ENCODE measurements at places on chromosomes 11 and 22.

DNA sequence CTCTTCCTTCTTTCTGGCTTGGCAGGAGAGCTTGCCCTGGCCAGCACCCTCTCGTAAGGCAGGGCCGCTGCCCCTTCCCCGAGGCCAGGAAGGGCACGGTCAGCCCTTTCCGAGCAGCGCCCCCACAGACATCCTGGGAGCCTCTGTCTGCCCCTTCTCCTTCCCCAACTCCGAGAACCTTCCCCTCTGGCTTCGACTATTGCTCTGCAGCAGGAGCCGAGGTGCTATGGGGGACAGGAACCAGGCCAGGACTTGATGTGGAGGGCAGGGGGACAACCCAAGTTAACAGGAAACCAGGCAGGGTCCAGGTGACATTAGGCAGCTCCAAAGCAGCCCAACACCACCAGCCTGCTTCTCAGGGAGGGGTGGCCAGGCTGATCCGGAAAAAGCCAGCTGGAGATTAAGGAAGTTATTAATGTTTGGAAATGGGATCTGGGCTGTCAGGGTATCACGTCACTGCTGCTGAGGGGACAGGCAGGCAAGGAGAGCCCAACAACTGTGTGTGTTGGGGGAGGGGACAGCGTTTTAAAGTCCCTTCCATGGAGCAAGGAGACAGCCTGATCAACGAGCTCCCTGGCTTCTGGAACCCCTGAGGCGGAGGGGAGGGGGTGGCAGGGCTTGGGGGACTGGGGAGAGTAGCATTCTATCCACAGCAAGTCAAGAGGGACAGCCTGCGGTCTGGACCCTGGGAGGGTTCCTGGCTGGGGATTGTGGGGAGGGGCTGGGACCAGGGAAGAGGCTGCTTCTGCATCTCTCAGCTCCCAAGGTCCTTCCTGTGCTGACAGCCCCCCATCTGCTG, 27.3 kb downstream of the SYT7 start:
- no peaks in the 10 kb centered on the region for H3K36me3 ChIP-seq
- peaks cover 30% of the 10 kb centered on the region for H3K4me1 ChIP-seq
- peaks cover 21% of the 10 kb centered on the region for H3K27me3 ChIP-seq
- H3K4me3 ChIP-seq: no peak overlapping the region
- DNase-seq: no peak

DNA sequence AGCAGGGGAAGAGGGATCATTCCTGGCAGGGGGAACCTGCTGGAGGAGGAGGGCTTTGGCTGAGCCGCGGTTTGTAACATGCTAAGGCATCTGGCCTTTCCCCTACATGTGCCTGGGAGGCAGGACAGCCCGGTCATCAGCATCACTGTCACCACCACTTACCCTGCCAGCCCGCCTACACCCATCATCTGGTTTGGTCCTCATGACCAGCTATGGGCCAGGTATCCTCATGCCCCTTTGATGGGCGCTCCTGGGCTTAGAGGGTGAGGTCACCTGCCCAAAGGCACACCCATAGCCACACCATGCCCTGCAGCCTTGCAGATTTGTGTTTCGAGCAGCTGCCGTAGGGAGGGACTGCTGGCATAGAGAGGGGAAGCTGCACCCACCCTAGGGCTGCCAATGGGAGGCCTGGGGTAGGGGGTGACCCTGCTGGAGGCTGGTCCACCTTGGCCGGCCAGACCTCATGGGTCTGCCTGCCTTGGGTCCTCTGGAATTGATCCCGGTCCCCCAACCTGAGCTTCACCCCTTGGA, 2.6 kb downstream of the MRGPRF start:
- H3K4me3 ChIP-seq: peak overlapping the region; percentile 34
- no peak for DNase-seq
- H3K27me3 ChIP-seq: peaks cover 4% of the 10 kb centered on the region

DNA sequence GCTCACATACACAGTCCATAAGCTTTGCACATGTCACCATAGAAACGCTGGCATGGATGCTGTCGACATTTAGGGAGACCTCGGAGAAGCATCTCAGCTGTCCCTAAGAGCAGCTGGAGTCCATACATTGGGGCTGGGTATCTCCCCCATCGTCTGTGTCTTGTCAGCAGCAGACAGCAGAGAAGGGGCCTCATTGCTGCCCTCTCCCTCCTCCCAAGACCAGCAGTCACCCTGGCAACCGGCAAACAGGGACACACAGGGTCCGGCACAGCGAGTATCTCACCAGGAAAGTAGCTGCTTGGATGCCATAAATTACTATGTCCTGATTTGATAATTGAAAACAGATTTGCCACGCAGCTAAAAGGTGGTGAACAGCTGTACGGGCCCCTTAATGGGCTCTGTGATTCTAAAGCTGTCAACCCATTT, 84.4 kb downstream of the CD44 start:
- no peaks in the 10 kb centered on the region for H3K4me1 ChIP-seq
- no peaks in the 10 kb centered on the region for H3K27me3 ChIP-seq
- no peaks in the 10 kb centered on the region for H3K36me3 ChIP-seq
- no peak for DNase-seq
- H3K27ac ChIP-seq: no peak overlapping the region

DNA sequence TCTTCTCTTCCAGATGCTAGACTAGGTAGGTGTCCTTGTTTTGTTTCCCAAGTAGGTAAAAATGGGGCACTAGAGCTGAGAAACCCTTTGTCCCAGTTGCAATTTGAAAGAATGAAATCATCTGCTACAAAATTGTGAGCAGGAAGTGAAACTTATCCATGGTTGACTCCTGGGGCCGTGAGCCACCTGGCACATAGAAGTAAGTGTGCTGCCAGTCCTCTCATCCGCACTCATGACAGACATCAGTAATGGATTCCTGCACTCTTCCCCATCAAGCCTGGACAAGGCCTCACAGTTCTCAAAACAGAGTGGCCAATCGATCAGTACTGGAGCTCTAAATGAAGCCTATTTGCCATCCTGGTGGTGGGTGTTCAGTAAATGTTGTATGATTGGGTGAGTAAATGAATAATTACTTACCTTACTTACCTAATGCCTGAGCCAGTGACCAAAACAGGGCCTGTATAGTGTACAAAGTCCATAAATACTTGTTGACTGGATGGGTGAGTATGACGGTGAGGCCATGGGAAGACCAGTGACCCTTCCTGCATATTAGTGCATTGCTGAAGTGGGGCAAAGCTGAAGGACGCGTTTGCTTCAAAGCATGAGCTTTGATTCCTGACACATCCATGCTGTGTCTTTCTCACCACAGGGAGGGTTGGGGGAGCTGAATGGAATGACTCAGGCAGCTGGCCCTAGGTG, 68.9 kb upstream of the HEPHL1 start:
- no peak overlapping the region for H3K4me3 ChIP-seq
- no peaks in the 10 kb centered on the region for H3K4me1 ChIP-seq
- no peaks in the 10 kb centered on the region for H3K27me3 ChIP-seq
- peak; percentile 23 for DNase-seq

GRCh38 chr11:1532014-1532586, 40.0 kb downstream of the DUSP8 start:
- peaks cover 2% of the 10 kb centered on the region for H3K4me1 ChIP-seq
- no peaks in the 10 kb centered on the region for H3K36me3 ChIP-seq
- no peak for DNase-seq
- H3K27ac ChIP-seq: no peak overlapping the region
- H3K27me3 ChIP-seq: no peaks in the 10 kb centered on the region

DNA sequence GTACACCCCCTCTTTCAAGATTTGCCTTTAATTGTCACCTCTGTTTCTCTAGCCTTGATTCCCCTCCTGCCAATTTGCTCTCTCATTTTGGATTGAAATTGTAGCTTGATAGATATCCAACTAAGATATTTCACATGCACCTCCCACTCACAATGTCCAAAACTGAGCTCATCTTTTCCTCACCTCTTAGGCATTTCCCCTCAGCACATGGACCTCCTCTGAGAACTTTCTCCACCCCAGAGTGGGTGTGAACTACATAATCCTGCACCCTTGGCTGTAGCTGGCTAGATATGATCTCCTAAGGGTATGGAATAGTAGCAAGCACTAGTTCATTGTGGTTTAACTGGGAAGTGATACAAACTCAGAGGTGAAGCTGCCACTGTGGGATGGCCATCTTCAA, 91.5 kb upstream of the SESN3 start:
- no peak overlapping the region for H3K4me3 ChIP-seq
- no peak for DNase-seq
- H3K27ac ChIP-seq: no peak overlapping the region
- H3K27me3 ChIP-seq: no peaks in the 10 kb centered on the region

DNA sequence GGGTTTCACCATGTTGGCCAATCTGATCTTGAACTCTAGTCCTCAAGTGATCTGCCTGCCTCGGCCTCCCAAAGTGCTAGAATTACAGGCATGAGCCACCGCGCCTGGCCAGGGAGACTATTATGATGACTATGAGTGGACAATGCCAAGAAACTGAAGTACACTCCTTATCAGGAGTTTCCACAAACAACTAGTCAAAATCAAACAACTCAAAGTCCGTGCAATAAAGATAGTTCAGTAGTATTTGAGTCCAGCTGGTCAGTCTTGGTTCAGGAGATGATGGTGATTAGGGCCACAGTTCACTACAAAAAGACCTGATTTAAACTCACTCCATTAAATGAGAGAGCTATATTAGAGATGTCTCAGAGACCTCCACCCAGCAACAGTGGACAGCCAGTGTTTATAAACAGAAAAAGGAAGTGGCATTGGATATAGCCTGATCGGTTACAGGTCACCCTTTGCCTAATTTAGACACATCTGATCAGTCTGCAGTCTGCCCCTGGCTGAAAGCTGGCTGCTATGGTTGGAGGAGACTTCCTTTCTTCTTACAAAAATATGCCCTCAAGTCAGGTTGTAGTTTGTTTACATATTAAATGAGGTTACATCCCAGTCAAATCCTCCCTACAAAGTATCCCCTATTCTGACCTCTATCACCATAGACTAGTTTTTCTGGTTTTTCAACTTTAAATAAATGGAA, 17.0 kb downstream of the CD3E start:
- H3K27me3 ChIP-seq: no peaks in the 10 kb centered on the region
- no peaks in the 10 kb centered on the region for H3K36me3 ChIP-seq
- no peaks in the 10 kb centered on the region for H3K4me1 ChIP-seq
- no peak for DNase-seq
- no peak overlapping the region for H3K27ac ChIP-seq
- no peak overlapping the region for H3K4me3 ChIP-seq

GRCh38 chr22:26109686-26110315, 59.5 kb upstream of the SEZ6L start:
- no peaks in the 10 kb centered on the region for H3K36me3 ChIP-seq
- DNase-seq: no peak
- H3K4me1 ChIP-seq: no peaks in the 10 kb centered on the region
- no peak overlapping the region for H3K27ac ChIP-seq

- DNase-seq: no peak
- H3K4me3 ChIP-seq: no peak overlapping the region
- H3K36me3 ChIP-seq: no peaks in the 10 kb centered on the region
Observed at GRCh38 chr11:92141725-92142124, 82.9 kb upstream of the FAT3 start.

DNA sequence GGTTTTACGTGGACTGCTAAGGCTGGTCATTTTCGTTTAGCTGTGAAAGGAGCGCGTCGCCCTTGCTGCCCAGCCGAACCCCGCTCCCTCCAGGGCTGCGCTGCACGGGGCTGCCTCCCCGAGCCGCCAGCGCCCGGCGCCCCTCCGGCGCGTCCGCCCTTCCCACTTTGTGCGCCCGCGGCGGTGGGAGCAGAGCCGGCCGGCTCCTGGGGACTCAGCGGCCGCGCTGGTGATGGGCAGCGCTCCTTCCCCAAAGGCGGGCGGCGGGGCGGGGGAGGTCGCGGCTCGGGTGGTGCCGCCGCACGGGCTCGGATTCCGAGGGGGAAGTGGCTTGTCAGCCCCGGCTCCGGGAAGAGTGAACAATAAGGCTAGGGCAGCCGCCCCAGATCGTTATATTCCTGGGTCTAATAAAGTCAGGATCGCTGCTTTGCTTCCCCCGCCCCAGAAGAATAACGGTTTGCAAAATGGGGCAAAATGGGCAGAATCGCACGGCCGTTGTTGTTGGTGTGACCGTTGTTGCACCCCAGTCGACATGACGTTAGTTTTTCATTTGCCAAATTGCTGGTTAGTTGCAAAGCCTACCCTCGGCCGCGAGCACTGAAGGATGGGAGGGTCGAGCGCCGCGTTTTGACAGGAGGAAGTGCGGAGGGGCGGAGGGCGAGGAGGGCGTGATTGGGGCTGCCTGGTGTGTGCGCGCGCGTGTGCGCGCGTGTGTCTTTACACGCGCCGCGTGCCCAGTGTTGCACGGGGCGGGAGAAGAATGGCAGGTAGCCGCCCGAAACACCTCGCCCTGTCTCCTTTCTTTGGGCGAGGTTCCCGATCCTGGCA, 745 bp downstream of the NCAM1 start:
- no peak for DNase-seq
- no peaks in the 10 kb centered on the region for H3K36me3 ChIP-seq
- peaks cover 5% of the 10 kb centered on the region for H3K27me3 ChIP-seq
- no peak overlapping the region for H3K27ac ChIP-seq
- no peaks in the 10 kb centered on the region for H3K4me1 ChIP-seq
- peak overlapping the region; percentile 75 for H3K4me3 ChIP-seq

- H3K4me3 ChIP-seq: peak overlapping the region; percentile 100
- H3K4me1 ChIP-seq: peaks cover 2% of the 10 kb centered on the region
- H3K27ac ChIP-seq: no peak overlapping the region
- H3K36me3 ChIP-seq: no peaks in the 10 kb centered on the region
Observed at GRCh38 chr11:118792570-118793124, 1.7 kb upstream of the DDX6 start.

DNA sequence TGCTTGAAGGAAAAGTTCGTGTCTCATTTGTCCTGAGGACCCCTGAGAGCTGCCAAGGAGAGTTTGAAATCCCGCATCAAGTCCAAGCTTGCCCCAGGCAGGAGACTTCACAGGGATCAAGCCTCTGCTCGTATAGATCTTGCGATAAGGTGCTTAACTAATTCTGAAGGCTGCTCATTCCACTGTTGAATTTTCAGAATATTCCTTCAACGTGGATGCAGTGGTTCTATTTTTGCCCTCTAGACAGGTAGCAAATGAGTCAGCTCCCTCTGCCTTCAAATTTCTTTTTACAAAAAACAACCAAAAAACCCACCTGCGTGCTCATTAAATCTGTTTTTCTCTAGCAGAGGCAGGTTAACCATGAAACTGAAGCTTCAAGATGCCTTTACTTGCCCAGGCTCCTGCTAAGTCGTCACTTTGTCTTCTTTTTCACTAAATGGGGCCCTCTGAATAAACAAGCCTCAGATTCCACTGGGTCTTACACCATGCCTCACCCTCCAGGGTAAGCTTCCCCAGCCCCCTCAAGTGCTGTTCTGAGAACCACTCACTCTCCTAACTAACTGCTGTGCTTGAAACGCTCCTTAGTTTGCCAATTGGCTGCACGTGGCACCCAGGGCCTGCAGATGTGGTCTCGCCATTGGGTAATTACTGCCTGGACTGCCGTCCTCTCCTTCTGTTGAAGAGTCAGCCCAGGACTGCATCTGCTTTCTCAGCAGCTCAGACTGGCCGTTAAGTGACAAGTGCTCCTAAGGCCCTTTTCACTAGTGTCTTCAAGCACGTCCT, 105.0 kb downstream of the TRPC6 start:
- H3K4me3 ChIP-seq: no peak overlapping the region
- no peak overlapping the region for H3K27ac ChIP-seq
- H3K27me3 ChIP-seq: no peaks in the 10 kb centered on the region
- H3K4me1 ChIP-seq: no peaks in the 10 kb centered on the region
- DNase-seq: no peak
- H3K36me3 ChIP-seq: no peaks in the 10 kb centered on the region

GRCh38 chr11:4704054-4704789, at the start of gene MMP26:
Gene MMP26 (plus strand): TSS chr11:4704784.
- no peaks in the 10 kb centered on the region for H3K27me3 ChIP-seq
- peak within 1 kb of the TSS; percentile 12 for H3K4me3 ChIP-seq
- H3K4me1 ChIP-seq: peaks cover 7% of the 10 kb centered on the region
